GM23248 (cell line): ENCODE measurements at places on chromosomes 3 and 15.

DNA sequence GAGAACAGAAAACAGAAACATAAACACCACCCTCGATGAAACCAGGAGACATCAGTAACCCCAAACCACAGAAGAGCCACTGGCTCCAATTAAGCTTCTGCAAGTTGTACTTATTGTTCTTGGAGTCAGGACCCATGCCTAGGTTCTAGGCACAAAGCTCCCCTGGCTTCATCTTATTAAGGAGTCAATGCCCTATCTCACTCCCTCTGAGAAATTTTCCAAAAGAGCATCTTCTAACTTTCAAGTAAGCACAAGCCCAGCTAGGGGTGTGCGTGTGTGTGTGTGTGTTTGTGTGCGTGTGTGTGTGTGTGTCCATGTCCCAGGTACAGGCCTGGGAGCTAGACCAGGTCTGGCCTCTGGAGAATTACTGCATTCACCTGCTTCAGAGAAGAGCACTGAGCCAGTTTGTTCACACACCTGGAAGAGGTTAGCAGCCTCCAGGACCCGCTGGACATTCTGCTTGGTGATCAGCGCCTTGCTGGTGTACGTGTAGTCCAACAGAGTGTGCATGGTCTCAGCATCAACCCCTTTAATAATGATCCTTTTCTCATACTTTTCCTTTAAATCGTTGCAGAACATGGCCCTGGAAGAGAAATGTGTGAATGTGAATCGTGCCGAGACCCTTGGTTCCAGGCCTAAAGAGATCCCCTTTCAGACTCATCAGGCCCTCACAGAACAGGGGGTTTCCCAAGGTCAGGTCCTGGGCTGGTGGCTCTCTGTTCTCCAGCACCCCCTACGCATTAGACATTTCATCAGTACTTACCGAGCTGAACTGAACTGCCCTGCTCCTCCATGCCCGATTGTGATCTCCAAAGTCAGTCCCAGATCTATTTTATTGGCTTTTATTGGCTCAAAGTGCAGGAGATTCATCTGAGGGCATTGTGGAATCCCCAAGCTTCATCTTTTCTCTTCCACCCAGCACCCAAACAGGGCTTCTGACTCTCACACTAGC is 27.8 kb downstream of the KLHL6 start:
- no peak for DNase-seq

DNA sequence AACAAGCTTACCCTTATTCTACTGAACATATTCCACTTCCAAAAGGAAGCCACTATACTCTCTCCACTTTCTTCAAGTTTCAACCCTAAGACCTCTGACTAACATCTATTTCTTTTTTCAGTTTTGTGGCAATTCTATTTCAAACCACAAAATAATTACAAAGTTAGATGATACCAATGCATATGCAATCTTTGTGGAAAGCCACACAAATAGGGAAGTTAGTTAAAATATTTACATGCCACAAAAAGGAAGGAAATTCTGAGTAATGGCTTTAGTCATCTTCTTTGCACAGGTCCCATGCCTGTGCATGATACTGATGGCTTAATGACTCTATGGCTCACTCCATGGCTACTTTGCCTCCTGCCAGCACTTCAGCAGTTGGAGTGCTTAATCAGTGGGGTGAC is 57.0 kb upstream of the MCTP2 start:
- DNase-seq: peak; percentile 69

DNA sequence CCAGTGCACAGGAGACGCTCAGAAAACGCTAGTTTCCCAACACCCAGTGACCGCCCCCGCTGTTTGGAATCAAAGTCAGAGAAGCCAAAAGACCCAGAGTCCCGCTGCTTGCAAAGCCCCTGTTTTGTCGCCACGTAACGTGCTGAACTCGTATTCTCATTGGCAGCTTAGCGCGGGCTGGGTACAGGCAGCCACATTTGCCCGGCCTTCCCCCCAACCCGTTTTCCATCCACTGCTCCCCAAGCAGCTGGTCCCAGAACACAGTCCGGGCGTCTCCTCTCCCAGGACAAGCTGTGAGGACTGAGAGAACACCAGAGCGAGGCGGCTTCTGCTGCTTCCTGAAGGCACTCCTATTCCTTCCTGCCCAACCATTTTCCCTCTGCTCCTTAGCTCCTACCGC is 54.8 kb downstream of the RASGRF1 start:
- DNase-seq: peak; percentile 21

GRCh38 chr15:74799255-74799855 is 13.3 kb upstream of the LMAN1L start:
- DNase-seq: no peak

- DNase-seq: no peak
These were observed 454.9 kb downstream of the IL5RA start for GRCh38 chr3:2655229-2655701.

DNA sequence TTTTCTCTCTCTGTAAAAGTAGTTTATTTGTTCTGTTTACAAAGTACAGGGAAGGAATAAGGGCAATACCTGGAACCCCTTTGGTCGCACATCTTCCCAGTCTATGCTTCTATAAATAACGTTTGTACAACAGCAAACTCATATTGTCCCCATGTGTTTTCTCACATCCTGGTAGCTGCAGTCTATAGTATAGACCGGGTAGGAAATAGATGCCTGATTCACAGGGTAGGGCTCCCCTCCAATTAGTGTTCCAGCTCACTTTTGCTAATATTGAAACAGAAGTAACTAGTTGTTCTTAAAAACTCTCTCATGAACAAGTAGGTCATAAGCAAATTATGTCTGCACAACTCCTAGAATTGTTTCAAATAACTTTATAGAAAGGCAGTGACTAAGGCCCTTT is 17.7 kb downstream of the ATG7 start:
- DNase-seq: peak; percentile 32

- no peak for DNase-seq
These were observed 10.0 kb downstream of the ANKDD1A start for GRCh38 chr15:64921711-64922110.

DNA sequence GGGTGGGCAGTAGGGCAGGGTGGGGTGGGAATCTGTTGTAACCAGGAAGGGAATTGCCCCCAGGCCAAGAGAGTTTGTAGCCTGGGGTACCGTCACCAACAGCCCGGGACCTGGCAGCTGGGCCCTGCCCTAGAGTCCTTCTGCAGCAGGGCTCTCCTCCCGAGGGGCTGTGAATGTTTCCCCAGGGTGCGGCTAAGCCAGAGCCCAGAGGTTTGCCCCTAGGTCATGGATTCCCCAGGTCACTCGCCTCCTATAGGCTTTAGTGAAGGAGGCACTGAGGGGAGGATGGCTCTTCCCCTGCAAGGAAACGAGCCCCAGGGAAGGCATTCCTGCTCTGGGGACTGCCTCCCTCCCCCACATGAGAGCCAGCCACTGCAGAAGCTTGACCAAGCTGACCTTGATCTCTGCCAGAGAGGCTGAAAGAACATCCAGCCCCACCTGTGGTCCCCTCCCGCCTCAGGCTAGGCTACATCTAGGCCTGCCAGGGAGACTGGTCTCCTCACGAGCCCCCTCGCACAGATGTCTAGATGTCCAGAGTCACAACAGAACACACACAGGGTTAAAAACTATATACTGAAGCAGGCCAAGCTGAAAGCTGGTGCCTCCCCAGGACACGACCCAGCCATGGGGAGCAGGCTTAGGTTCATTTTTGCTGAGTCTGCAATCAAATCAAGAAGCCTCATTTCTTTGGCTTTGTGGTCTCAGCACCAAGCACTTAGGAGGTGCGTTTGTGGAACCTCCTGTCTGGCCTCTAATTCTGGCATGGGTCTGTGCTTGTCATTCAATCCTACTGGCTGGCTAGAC is 69.1 kb upstream of the TAMM41 start:
- no peak for DNase-seq

DNA sequence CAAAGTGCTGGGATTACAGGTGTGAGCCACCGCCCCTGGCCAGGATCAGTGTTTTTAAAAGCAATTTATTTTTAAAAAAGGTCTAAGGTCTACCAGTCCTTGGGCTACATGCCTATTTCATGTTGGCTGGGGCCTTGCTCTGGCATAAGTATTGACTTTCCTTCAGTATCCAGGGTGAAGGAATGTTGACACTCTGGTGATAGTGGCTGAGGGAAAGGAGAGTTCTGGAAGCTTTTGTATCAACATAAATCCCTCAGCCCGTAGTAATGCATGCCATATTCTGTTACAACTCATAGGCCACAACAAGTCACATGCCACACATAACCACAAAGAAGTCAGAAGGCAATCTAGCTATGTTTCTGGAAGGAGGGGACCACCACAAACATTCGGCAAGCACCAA is 273.9 kb downstream of the ROBO2 start:
- no peak for DNase-seq

GRCh38 chr3:16337856-16338540 is 73.0 kb downstream of the OXNAD1 start:
- no peak for DNase-seq

- no peak for DNase-seq
These were observed 1.9 kb downstream of the ROBO1 start for GRCh38 chr3:79765911-79766310.

GRCh38 chr3:165195640-165196576 is at the start of gene SLITRK3:
TSS of gene SLITRK3 (minus strand) at chr3:165196384. CDS start at chr3:165190830, 5,554 bp downstream.
- DNase-seq: no peak

- peak; percentile 63 for DNase-seq
These were observed 70.9 kb upstream of the TGFBR2 start for GRCh38 chr3:30535525-30535924.
